Activated CD8-positive, alpha-beta memory T cell treated with anti-CD3 and anti-CD28 coated beads for 1 hour (primary cell): ENCODE measurements at places on chromosomes 3 and 15.

DNA sequence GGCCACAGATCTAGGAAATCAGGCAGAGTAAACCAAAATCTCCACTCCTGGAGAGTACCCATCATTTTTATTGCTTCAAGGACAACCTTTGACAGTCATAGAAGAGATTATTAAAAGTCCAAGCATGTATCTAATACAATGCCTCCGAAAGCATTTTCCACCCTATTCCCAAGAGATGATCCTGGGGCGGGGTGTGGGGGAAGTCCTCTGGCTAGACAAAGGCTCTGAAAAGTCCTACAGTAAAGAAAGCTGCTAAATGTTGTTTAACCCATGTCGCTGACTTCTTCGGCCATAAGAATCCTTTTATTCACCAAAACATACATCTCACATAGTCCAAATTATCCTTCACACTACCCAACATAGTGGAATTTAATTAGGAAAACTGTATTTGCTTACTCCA, 115.7 kb upstream of the STT3B start:
- no peak for DNase-seq

GRCh38 chr3:134294302-134295280, 43.9 kb upstream of the RYK start:
- no peak for DNase-seq

- DNase-seq = peak; percentile 51
Measured at GRCh38 chr15:88636050-88636449, 2.8 kb upstream of the ISG20 start.

DNA sequence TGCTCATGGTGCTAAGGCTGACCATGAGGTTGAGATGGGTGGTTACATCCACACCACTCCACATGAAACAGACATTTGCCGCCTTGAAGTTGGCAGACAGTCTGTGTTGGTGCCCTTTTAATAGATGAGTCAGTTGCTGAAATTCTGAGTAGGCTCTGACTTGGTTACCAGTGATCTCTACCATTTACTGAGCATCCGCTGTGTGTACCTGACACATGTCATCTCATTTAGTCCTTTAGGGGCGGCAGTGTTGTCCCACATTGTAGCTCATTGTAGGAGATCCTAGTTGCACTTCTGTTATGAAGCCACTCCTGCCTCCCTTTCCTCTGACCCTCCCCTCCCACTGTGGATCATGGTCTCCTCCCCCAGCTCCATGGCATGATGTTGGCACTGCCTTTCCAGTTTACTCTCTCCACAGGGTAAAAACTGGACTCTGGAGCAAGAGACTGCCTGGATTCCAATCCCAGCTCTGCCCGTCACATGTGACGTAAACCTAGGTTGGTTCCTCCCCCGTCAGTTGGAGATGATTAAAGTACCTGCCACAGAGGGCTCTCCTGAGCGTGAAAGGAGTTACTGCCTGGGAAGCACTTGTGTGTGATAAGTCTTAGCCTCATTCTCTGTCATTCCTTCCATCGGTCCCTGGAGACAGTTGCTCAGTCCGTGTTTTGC, 21.6 kb downstream of the SLCO3A1 start:
- no peak for DNase-seq

DNA sequence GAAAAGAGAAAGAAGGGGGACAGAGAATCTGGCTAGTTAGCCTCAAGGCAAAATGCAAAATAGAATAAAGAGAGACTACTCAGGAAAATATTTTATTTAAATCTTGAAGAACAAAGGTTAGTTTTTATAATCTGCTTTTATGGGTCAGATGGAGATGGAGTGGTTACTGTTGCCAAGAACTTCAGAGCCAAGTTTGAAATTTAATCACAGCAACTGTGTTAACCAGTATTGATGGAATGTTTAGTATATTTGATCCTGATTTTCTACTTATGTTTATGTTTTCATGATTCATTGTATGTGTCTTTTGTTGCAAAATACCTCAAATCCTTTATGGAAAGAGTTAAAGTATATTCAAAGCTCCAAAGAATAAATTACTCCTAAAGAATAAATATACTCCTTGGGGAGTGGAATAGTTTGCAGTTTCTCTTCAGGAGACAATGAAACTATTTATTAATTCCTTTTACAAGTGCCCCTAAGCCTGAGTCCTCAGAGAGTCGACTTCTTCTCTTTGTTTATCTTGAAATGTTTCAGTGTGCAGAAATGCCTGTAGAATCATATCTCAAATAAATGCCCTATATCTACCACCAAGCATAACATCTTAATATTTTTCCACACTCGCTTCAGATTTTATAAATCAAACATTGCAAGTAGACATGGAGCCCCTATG, 60.9 kb upstream of the THSD4 start:
- DNase-seq = no peak
